ENCODE measurements at places on chromosomes 2 and 18.

GRCh38 chr18:41576643-41577042 is 378.4 kb upstream of the PIK3C3 start:
- DNase-seq: no peak

DNA sequence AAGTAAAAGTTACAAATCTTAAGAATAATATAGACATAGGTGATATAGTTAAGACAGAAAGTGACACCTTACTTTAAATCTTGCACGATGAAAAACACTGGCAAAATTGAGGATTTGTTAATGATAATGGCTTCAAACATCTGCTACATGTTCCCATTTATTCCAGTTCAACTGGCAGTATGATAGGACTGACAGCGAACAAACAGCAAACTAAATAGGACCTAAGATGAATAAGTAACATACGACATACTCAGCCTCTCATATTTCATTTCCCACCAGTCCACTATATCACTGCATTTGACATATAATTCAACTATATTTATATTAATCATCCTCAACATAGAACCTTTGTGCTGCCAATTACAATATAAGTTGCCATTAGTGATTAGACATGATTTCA is 36.3 kb downstream of the ACVR1C start:
- DNase-seq: no peak

GRCh38 chr18:7754258-7754657 is 187.1 kb downstream of the PTPRM start:
- no peak for DNase-seq

DNA sequence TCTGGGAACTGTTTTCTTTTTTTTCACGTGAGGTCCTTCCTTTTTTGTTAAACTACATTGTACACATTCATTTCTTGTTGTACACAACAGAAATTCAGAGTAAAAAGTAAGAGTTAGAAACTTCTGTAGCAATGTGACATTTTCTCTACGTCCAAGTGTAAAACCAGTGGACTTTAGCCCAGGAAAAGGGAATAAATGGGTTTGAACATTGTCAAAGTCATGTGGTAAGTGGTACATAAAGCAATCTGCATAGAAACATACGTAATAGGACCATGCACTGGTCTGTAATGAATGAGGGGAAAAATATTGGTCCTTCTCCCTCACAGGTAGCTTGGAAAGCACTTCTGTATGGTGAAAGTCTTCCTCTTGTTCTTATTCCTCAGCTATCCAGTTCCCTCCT is 421.4 kb downstream of the SETBP1 start:
- DNase-seq: no peak

GRCh38 chr2:168944065-168944464 is 43.0 kb downstream of the G6PC2 start:
- DNase-seq: no peak

DNA sequence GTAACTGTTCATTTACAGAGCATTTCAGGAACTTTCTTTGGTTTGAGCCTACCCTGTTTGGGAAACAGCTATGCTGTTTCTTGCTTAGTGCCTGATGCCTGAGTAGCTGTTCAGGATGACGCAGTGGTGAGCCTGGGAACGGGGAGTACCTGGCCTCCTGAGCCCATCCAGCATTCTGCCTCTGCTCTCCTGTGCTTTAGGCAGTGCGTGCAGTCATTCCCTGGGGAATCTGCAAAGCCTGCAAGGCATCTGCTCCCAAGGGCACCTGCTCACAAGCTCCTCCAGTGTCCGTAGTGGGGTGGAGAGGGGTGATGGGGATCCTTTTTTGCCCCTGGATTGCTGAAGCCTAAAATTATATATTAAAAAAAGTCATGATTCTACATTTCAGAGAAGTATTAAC is 68.8 kb downstream of the RAPGEF4 start:
- no peak for DNase-seq

DNA sequence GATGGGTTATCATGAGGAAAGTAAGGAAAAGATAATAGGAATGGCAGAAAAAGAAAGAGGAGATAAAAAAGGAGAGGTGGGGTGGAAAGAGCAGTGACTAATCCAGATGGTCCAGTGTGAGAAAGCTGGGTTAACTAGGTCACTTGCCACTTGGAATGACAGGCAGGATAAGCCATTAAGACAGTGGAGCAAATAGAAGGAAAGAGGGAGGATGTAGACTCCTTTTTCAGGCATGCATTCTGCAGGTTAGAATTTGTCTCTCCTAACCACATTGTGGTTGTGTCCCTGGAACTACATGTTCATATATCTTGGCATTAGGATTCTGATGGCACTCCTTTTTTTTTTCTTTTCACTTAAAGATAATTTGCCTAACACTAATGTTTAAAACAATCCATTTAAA is 13.4 kb upstream of the NEMP2 start:
- no peak for DNase-seq

DNA sequence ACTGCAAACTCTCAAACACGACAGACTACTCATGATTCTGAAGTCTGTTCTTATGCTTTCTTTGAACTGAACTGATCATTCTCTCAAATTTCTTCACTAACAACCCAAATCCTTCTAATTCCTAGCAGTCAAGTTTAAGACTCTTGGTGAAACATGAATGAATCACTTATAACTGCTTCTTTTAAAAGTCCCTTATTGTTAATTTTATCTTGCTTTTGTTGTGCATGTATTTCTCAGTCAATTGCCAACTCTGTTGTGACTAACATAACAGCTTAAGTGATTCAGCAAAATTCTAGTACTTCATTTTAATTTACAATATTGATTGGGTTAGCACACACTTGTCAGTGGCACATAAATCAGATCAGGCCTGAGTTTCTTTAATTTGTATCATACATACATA is 357.0 kb upstream of the FSIP2 start:
- no peak for DNase-seq

DNA sequence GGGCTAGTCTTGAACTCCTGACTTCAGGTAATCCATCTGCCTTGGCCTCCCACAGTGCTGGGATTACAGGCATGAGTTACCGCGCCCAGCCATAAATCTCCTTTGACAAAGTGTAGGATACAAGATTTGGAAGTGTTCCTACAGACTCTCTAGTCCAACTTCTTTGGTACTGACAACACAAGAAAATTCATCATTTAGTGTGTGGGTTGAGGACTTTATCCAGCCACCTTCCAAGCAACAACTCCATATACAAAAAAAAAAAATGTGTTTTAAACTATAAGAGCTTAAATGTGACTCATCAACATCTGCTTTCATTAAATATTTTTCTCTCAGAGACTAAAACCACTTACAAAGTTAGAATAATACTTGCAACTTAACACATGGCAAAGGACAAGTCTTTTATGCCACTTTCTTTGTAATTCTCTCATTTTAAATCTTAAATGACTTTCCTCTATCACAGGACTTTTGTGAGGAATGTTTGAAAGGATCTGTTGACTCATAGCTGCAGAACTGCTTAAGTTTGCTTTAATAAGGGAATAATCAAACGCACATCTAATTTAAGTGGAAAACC is 46.2 kb upstream of the ITGAV start:
- DNase-seq: no peak

DNA sequence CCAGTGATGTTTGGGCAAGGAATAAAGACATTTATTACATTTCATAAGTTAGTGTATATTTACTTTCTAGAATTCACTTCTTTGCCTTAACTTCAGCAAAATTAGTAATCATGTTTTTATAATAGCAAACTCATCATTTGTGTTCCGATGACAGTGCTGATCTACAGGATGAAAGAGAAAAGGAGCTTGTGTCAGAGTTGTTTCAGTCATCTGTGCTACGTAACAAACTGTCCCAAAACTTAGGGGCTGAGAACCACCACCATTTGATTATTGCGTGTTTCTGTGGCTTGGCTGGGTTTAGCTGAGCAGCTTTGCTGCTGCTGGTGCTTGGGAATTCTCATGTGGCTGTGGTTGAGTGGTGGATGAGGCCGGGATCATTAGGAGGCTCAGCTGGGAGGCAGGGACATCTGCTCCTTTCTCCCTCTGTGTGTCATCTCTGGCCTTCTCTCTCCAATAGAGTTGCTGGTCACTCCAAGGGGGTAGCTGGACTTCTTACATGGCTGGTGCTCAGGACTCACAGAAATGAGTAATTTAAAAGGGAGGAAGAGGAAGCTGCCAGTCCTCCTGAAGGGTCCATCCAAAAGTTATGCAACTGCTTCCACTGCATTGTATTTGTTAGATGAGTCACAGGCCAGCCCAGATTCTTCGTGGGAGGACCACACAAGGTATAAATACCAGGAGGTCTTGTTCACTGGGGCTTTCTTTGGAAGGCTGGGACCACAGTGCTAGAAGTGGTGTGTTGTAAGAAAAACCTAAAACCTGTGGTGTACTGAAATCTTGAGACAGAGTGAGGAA is 43.4 kb upstream of the HAAO start:
- DNase-seq: no peak

- no peak for DNase-seq
These were observed 31.5 kb upstream of the PTPRM start for GRCh38 chr18:7535436-7536205.

GRCh38 chr2:46174345-46175170 is 122.6 kb upstream of the EPAS1 start:
- no peak for DNase-seq

- DNase-seq: no peak
These were observed 69.5 kb downstream of the EVA1A start for GRCh38 chr2:75491129-75491753.

DNA sequence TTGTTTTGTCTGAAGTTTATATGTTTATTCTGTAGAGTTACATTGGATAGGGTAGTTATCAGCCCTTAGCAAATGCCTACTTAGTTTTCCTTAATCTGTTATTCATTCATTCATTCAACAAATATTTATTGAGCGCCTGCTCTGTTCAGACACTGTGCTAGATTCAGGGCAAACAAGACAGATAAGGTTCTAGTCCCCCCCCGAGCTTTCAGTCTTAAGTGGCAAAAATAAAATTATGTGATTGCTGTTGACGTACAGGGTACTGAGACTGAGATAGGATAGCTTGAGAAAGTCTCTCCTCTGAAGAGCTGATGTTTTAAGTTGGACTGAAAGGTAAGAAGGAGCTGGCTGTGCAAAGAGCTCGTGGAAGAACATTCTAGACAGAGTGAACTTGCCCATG is 58.7 kb downstream of the CRIM1 start:
- DNase-seq: no peak

DNA sequence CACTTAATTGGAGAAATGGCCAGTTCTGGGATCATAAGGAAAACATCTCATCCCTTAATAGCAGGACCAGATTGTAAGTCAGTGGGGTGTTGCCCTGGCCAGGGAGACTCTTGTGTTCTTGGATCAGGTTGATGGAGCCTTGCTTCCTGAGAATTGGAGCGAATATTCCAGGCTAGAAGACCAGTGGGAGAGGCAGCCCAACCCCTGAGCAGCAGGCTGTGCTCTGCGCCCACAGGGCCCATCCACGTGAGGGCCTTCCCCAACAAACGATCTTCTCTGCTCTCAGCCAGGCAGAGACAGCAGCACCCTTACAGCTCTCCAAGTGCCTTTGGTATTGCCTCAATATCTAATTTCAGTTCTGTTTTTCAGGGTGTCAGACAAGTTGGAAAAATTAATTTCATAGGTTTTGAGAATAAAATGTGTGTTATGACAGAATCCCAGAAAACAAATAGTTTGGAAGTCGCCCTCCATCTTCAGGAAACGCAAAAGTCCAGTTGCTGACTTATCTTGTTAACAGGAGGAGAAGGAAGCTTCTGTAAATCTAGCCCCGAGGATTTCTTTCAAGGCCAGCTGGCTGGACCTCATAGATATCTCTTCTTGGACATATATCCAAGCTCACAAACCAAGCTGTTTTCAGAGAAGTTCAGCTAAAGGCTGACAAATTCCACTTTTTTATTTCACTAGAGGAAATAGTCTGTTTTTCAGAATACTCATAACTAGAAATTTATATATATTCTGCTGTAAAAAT is 105.5 kb downstream of the COPS8 start:
- no peak for DNase-seq

- DNase-seq: peak; percentile 28
These were observed 22.6 kb upstream of the FZD5 start for GRCh38 chr2:207792244-207792785.

- DNase-seq: no peak
These were observed 80.3 kb downstream of the CDCA7 start for GRCh38 chr2:173434762-173435569.

DNA sequence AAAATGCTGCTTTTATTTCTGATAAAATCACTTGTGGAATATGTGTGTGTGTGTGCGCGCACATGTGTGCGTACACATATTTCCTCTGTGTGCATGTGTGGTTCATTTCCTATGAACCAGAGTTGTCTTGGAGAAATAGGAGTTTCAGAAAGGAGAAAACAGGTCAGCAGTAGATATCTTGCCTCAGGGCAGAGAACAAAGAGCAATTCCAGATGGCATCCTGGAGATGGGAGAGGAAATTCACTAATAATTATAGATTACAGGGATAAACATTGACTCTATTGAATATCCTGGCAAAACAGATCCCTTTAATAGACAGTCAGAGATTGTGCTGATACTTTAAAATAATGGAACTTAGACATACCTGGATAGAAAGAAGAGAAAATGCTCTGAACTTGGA is 298.0 kb downstream of the TRIB2 start:
- no peak for DNase-seq

GRCh38 chr2:71545572-71546274 is 92.4 kb downstream of the DYSF start:
- DNase-seq: no peak

DNA sequence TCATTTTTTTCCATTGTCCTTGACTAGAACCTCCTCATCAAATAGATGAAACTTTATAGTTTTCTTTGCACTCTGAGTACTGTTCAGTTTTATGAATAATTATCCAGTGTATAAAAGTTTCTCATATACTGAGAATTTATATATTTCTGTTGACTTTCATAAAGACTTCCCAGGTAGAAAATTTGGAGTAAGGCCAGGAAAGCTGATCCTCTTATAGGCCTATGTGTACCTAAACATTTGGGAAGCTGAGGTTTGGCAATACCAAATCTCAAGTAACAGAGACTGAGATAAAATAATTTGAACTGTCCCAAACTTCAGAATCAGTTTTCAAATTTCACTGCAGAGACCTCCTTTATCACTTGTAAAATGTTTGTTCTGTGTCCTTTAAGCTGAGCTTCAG is 43.4 kb downstream of the CCDC102B start:
- no peak for DNase-seq

- DNase-seq: no peak
These were observed 792.8 kb upstream of the PIK3C3 start for GRCh38 chr18:41162191-41162590.

- no peak for DNase-seq
These were observed 19.5 kb upstream of the TFPI start for GRCh38 chr2:187573722-187574121.

DNA sequence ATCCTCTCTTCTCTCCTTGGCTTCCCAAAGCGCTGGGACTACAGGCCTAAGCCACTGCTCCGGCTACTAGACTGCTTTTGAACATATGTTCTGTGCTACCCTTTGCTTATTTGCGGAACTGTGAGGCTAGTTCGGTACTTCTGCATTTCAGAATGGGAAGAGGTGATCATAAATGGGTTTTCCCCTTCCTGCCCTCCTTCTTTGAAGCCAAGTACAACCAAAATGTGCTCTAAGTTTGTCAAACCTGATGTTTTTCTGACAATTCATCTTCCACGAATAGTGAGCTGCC is 1.7 kb upstream of the ESCO1 start:
- no peak for DNase-seq

GRCh38 chr18:46462523-46462922 is 194.5 kb downstream of the LOXHD1 start:
- DNase-seq: no peak

Data from GM06990 (cell line).